ENCODE measurements at places on chromosomes 4 and X. TPM values are rescaled to one million over a fixed set of nuclear protein-coding genes. Genes with fewer than 3 reads are reported as not detected.

The SERPINA7 gene
- not detected for polyA plus RNA-seq

The CFAP47 gene
- not detected for polyA plus RNA-seq

The WNK3 gene
- polyA plus RNA-seq = 0.19 TPM

The GPC4 gene
- 2.1 TPM for polyA plus RNA-seq

The CSN1S1 gene
- 0.12 TPM for polyA plus RNA-seq

The DDIT4L gene
- polyA plus RNA-seq = 0.34 TPM

The CT45A3 gene
- not detected for polyA plus RNA-seq

The CSAG3 gene
- not detected for polyA plus RNA-seq

The CHST7 gene
- polyA plus RNA-seq = 3.6 TPM

The GLRA3 gene
- not detected for polyA plus RNA-seq

The FAM199X gene
- polyA plus RNA-seq = 10.9 TPM

The NXF3 gene
- polyA plus RNA-seq = 0.08 TPM

The COL4A6 gene
- 7.2 TPM for polyA plus RNA-seq

The EDNRA gene
- 3.8 TPM for polyA plus RNA-seq

The UBE2D3 gene
- polyA plus RNA-seq = 351 TPM

The SMIM43 gene
- 0.08 TPM for polyA plus RNA-seq

The SPOCK3 gene
- 0.15 TPM for polyA plus RNA-seq

The STPG2 gene
- not detected for polyA plus RNA-seq

The BGN gene
- polyA plus RNA-seq = 86.3 TPM

The SMS gene
- 109 TPM for polyA plus RNA-seq

The NWD2 gene
- polyA plus RNA-seq = under 0.01 TPM

The NSUN7 gene
- polyA plus RNA-seq = 0.04 TPM

The FGA gene
- not detected for polyA plus RNA-seq

The TAF7L gene
- not detected for polyA plus RNA-seq
